ENCODE measurements at places on chromosomes 5 and 9. TPM values are rescaled to one million over a fixed set of nuclear protein-coding genes. Genes with fewer than 3 reads are reported as not detected.

- DNase-seq = no peak
These were observed 22.5 kb upstream of the GLIPR2 start for GRCh38 chr9:36113999-36114398.

GRCh38 chr5:126998201-126998631 is 32.1 kb downstream of the MARCHF3 start:
- DNase-seq = no peak

DNA sequence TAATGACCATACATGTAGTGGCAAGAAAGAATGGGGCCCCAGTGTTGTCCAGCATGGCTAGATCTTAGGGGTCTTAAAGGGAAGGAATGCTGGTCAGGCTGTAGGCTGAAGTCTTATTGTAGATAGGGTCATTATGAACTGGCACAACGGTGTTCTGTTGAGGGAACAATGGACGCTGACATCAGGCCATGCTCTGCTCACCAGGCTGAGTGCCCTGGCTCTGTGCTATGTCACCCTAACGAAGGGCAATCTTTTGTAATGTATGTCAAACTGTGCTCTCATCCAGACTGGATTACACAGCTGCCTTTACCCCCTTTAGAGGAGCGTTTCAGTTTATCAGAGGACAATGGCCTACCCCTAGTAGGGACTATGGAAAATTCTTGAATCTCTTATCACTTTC is 14.6 kb upstream of the ZNF608 start:
- DNase-seq = no peak

DNA sequence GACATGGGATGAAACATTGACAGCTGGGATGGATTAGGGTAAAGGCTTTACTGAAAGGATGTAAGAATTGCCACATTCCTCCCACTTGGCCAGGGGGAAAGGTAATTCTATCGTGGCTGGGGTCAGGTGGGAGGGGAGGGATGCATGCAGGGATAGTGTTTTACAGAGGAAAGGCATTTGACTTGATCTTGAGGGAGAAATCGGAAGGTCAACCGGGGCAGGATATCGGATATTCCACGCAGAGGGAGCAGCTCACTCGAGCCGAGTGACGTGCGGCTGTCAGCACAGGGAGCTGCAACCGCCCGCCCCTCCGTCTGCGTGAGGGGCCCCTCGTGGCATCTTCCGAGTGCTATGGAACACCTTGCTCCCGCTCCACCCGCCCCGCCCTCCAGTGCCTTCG is 63.4 kb upstream of the ADAMTS2 start:
- peak; percentile 79 for DNase-seq

DNA sequence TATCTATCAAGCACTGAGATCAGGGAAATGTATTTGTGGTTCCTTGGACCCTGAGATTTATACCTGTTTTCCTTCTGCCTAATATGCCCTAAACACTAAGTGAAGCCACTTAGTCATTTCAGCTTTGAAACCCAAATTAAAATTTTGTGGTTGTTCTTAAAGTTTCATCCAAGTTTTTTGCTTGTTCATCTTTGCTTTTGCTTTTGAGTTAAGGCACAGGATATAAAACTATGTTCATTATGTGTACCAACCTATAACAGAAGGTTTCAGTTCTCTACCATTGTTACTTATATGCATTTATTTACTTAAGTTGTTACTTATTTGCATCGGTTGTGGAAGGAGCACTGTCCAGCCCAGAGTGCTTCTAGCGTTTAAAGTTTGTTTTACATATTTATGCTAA is 382.3 kb downstream of the PTPRD start:
- DNase-seq = no peak

DNA sequence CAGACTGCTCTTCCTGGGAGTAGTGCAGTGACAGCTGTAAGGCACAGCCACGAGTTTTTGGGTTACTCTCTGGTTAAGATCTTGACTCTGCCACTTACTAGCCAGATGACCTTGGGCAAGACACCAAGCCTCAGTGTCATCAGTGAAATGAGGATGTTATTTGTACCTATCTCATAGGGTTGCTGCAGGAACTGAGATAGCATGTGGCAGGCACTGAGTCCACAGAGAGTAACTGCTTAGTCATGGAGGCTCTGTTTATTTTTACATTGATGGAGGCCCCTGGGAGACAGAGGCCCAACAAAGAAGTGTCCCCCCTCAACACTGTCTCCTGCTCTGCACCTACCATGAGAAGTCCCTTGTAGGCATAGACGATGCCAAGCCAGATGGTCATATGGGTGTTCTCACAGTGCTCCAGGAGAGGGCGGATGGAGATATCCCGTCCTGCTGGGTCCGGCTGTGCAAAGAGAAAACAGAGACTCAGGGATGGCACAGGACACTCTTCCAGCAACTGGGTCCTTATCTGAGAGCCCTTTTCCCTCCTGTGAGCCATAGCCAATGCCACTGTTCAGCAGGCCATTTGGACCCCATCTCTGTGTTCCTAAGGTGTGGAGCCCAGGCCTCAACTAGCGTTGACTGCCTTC is 55.4 kb upstream of the TBC1D2 start:
- peak; percentile 18 for DNase-seq

DNA sequence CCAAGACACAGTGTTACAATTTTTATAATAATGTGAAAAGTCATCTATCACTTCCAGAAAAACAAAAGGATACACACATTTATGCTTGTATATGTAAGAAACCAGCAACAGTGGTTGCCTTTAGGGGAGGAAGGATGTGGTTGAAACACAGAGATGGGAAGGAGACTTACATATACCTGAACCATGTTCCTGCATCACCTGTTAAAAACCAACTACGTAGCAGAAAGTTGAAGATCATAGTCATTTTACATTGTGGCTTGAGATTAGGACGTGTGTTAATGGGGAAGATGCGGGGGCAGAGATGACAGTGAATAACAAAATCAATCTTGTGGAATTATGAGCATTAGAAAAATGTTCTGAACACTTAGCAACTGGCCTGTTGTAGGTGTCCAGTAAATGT is 307.3 kb downstream of the MLLT3 start:
- DNase-seq = no peak

- DNase-seq = no peak
These were observed 7.7 kb downstream of the RAPGEF6 start for GRCh38 chr5:131627207-131627865.

GRCh38 chr5:90020575-90021538 is 388.7 kb downstream of the CETN3 start:
- no peak for DNase-seq

DNA sequence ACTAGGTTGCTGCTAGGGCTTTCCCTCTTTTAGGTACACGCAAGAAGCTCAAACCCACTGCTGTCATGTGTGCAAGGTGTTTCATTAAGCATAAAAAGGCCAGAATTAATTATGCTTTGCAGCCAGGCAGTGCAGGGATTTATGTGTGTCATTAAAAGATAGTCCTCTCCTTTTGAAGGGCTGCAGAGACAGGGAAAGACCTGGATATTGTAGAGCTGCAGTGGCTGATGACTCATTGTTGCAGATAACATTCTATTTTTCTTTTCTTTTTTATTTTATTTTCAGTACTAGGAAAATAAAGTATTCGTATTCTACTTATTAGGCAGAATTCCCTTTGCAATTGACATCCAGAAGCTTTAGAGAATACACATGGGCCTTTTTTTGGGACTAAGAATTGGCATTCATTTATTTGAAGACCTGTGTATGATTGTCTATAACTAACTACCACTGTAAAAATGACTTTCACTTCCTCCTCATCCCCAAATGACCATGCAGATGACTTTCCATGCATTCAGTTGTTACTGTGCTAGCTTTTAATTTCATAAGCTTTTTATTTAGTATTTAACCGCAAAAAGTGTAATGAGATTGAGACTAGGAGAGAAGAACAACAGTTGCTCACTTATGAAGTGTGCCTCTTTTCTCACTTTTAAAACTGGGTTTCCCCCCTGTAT is 113.0 kb downstream of the PAM start:
- DNase-seq = no peak

GRCh38 chr5:138925090-138925635 is 50.0 kb upstream of the LRRTM2 start:
- no peak for DNase-seq

DNA sequence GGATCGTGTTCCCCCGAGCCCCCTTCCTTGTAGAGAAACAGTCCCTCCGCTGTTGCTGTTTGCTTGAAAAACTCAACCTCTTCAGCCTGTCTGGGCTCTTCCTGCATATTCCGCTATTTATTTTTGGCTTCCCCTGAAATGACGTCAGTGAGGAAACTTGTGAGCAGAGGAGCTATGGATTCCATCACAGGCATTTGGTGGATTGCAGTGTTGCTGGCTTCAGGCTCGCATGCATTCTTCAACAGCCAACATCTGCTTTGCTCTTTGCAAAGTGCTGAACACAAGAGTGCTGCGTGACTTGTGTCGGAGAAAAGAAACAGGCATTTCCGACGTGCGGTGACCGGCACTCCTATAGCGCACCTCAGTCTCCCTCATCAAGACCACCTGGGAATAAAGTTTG is 232.7 kb downstream of the RFK start:
- DNase-seq = no peak

GRCh38 chr9:105006514-105006913 is 78.6 kb upstream of the ABCA1 start:
- no peak for DNase-seq

DNA sequence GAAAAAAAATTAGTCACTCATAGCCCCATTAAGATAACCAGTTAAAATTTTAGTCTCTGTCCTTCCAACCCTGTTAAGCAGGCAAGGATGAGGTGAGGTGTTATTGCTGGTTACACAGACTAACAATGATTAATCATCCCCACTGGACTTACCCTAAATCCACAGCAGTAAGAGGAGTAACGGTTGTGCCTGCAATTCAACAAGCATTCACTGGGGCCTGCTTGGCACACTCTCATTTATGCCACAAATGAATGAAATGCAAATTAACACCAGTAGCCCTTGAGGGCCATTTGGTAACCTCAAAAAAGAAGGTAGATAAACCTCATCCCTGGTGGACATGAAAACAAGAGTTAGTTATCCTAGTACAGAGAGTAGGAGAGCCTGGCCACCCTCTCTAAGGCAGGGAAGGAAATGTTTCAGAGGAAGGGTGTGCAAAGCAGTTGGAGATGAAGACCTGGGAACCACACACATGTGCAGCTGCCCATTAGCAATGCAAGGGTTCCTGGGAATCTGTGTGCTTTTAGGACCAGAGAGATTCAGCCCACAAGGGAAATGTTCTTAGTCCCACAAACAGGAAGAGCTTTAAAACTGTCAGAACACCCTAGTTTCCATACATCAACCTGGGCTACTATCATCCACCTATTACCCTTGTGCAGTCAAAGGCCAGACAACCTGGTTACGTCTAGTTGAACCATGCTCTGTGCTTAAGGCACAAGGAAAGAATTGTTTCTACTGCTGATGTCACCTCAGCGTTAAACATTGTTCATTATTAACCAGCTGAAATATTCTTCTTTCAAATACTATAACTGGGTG is 7.7 kb downstream of the LHFPL2 start:
- no peak for DNase-seq

DNA sequence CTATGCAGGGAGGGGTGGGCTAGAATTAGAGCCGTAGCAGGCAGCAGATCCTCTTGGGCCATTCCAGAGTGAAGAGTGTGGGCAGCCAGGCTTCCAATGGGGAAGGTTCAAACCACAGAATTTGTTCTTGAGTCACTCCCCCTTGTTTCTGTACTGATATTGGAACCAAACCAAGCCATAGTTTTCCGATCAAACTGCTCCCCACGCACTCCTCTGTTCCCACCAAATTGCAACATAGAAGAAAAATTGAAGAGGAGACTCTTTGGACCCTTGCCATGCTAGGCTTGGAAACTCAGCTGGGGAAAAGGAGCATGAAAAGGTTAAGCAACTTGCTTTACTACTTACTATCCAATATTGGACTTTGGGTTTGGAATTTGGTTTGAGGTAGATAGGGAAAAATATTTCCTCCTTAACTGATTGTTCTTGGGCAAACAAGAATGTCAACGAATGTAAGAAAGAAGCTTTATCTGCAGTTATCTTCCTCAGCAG is 165.8 kb upstream of the NR3C1 start:
- no peak for DNase-seq

GRCh38 chr9:117325110-117325731 is 89.6 kb downstream of the ASTN2 start:
- DNase-seq = no peak

GRCh38 chr5:133657036-133657435 is 44.7 kb upstream of the FSTL4 start:
- no peak for DNase-seq

GRCh38 chr5:140114341-140115185 is 654 bp downstream of the PURA start:
- peak; percentile 94 for DNase-seq

GRCh38 chr5:106292654-106293053 is 1378.1 kb downstream of the EFNA5 start:
- DNase-seq = no peak

DNA sequence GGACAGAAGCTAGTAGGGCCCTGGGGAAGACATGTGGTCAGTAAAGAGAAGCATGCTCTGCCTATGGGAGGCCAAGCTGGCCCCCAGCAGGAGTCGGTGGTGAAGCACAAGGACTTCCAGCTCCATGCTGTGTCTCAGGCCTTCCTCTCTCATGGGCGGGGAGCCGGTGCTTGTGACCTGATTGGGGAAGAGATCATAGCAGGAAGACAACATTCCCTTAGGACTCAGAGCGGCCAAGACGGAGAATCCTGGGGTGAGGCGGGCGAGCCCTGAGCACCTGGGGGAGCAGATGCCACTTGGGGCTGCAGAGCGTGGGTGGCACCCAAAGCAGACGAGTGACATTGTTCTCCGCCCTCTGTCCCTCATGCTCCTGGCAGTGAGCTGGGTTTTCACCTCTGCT is 33.3 kb upstream of the CNOT6 start:
- peak; percentile 55 for DNase-seq

GRCh38 chr5:128538250-128539037 is 399 bp upstream of the FBN2 start:
- DNase-seq = no peak

DNA sequence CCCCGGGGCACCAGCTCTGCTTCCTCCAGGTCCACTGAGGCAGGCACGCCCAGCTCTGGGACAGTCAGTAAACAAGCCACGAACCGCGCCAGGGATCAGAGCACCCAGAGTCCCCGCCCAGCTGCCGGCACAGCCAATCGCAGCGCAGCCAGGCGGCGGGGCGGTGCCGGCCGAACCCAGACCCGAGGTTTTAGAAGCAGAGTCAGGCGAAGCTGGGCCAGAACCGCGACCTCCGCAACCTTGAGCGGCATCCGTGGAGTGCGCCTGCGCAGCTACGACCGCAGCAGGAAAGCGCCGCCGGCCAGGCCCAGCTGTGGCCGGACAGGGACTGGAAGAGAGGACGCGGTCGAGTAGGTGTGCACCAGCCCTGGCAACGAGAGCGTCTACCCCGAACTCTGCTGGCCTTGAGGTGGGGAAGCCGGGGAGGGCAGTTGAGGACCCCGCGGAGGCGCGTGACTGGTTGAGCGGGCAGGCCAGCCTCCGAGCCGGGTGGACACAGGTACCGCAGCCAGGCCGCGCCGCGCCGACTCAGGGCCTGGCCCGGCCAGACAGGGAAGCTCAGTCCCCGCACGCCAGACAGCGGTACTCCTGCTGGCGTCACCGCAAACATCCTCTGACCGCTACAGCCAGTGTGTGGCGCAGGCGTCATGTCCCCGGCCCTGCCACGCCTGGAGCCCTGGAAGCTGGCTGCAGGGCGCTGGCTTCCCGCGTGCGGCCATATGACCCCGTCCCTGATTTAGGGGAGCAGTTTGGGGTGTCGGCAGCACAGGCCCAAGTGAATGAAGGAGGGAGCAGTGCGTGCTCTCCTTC is at the start of gene CTSL:
Gene CTSL, plus strand, starts transcription at position 220 of the 810 bp plus-strand sequence. CDS start 1,485 bp downstream, outside the sequence.
- peak; percentile 96 for DNase-seq

C9orf85 gene
- 6.7 TPM for total RNA-seq

UNC5A gene
- total RNA-seq = 0.29 TPM

NTRK2 gene
- 14.4 TPM for total RNA-seq

RNF44 gene
- total RNA-seq = 23.5 TPM

SLC4A9 gene
- total RNA-seq = 0.22 TPM

HTR1A gene
- total RNA-seq = not detected

CDK9 gene
- 105 TPM for total RNA-seq
